ENCODE measurements at places on chromosomes 11 and 22.
A peak's percentile ranks its signal among the peaks of the same experiment; 100 is the strongest.

DNA sequence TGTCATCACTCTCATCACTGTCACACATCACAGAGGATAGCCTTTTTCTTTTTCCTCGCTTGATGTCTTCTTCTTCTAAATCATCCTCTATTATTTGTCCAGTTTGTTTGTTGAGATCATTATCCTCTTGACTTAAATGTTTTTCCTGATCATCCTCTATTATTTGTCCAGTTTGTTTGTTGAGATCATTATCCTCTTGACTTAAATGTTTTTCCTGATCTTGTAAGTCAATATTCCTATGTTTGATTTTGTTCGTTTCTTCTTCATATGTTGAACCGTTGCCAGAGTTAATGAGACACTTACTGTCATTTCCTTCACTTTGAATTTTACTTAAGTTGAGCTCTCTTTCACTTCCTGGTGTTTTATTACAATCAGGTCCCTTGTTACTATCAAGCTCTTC, 5.6 kb downstream of the CCDC82 start:
- no peak for DNase-seq
- H3K36me3 ChIP-seq: peaks cover 12% of the 10 kb centered on the region
- peaks cover 30% of the 10 kb centered on the region for H3K4me1 ChIP-seq
- H3K27ac ChIP-seq: peak overlapping the region; percentile 17

- no peaks in the 10 kb centered on the region for H3K27me3 ChIP-seq
- no peak overlapping the region for H3K27ac ChIP-seq
- no peaks in the 10 kb centered on the region for H3K4me1 ChIP-seq
- no peaks in the 10 kb centered on the region for H3K36me3 ChIP-seq
These were observed 81.3 kb upstream of the CADM1 start for GRCh38 chr11:115585361-115586024.

DNA sequence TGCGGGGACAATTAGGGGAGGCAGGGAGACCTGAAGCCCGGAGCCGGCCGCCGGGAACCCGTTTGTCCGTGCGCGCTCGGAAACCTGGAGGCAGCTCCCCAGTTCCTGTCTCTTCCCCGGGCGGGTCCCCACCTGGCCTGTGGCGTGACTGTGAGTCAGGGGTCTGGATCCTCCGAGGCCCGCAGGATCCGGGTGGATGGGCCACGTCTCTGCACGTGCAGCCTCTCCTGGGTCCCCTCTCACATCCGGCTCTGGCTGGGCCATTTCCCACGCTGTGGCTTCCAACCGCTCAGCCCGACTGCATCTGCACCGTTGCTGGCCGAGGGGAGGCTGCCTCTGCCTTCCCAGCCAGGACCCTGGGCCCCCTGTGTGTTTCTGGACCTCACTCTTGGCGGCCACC, 14.8 kb upstream of the H19 start:
- no peaks in the 10 kb centered on the region for H3K36me3 ChIP-seq
- no peaks in the 10 kb centered on the region for H3K4me1 ChIP-seq
- no peak overlapping the region for H3K27ac ChIP-seq
- no peaks in the 10 kb centered on the region for H3K27me3 ChIP-seq

DNA sequence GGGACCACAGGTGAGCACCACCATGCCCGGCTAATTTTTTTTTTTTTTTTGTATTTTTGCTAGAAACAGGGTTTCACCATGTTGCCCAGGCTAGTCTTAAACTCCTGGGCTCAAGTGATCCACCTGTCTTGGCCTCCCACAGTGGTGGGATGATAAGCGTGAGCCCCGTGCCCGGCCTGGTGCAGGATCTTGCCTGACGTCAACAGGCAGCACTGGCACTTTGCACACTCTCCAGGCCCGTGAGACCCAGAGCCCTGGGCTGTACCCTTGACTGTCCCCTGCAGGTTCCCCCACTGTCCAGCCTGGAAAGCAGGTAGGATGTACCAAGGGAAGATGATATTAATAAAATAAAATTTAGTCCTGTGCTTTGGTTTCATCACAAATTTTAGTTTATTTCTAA, 29.1 kb upstream of the PANX2 start:
- no peak overlapping the region for H3K4me3 ChIP-seq
- H3K36me3 ChIP-seq: no peaks in the 10 kb centered on the region
- DNase-seq: no peak
- peaks cover 2% of the 10 kb centered on the region for H3K4me1 ChIP-seq
- peaks cover 62% of the 10 kb centered on the region for H3K27me3 ChIP-seq
- no peak overlapping the region for H3K27ac ChIP-seq

GRCh38 chr11:36314434-36314767, 18.3 kb downstream of the PRR5L start:
- peaks cover 69% of the 10 kb centered on the region for H3K27me3 ChIP-seq
- DNase-seq: no peak
- no peak overlapping the region for H3K27ac ChIP-seq
- peaks cover 3% of the 10 kb centered on the region for H3K36me3 ChIP-seq
- H3K4me3 ChIP-seq: no peak overlapping the region

DNA sequence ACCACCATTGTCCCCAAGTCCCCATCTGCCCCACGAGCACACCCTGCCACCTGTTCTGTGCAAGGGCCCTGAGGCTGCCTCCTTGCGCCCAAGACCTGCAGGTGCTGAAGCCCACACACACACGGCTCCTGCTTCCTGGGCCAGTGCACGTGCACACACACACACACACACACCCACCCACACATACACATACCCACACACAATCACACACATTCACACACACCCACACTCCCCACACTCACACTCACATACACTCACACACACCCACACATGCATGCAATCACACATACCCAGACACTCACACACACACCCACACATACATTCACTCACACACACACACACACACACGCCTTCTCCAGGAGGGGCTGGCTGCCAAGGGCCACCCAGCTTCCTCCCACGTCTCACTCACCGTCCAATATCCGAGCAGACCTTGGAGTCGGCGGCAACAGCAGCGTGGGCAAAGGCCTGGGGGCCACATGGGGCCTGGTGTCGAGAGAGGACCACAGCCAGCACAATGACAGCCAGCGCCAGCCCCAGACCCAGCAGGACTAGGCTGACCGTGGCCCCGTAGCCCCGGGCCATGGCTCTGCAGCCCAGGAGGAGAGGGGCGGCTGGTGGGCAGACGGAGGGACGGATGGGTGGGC, 616 bp downstream of the GGT5 start:
- no peaks in the 10 kb centered on the region for H3K27me3 ChIP-seq
- H3K36me3 ChIP-seq: no peaks in the 10 kb centered on the region
- H3K4me1 ChIP-seq: peaks cover 28% of the 10 kb centered on the region

DNA sequence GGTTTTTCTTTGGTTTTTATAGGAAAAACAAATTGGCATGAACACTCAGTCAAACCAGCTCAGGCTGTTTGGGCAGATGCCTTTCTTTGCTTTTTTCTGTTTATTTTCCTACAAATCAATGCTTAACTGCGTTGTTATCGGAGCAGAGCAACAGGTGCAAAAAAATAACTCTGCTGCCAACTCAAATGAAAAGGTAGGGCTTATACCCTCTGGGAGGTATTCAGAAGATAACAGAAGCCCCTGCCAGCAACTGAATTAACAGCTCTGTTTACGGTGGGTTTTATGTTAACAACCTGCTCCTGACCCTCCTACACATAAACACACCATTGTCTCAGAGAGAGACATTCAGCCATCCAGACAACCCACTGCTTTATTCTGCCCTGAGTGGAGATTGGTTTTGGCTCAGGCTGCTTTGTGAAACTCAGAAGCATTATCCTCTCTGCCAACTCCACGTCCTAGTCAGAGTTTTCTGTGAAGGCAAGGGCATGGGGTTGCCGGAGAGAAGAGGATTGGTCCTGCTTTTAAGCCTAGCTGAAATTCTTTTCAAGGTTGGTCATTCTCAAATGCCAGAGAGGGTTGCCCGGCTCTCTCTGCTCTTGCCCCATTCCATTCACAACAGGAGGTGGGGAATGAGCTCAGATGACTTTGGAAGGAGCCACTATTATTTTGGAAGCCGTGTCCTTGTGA, 11.4 kb downstream of the EHF start:
- no peaks in the 10 kb centered on the region for H3K27me3 ChIP-seq
- peaks cover 9% of the 10 kb centered on the region for H3K4me1 ChIP-seq

DNA sequence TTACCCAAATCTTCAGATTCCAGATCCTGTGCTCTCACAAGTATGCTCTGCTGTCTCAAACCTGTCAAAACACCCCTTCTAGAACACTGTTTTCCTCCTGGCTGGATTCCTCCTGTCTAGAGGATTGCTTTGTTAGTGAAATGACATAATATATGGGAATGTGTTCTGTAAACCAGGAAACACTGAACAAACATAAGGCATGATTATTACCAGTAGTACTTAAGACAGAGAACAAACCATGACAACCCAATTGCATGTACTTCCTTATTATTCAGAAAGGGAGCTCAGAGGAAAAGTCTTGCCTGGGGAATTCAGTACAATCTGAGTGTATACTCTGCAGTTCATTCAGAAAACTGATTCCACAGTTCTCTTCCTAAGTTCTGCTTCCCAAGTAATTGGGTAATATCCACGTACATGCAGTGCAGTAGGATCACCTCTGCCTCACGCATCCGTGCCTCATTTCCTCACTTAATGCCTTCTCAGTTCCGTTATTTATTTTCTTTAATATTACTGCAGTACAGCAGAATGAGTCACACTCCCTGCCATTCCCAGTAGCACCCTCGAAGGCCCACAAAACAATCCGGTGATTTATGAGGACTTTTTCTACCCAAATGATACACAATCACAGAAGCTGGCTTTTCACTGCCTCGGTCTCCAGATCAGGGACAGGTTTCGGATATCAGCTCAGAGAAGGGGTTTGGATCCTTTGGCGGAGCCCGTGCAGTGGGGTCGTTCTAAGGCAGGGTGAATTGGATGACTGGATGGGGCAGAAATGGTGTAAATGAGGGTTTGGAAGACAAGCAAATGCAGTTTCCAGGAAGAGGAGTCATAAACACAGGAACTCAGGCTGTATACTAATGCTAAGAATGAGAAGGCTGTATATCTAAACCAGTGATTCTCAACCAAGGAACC, 896.9 kb downstream of the KCNA4 start:
- H3K27me3 ChIP-seq: no peaks in the 10 kb centered on the region
- DNase-seq: no peak

- peaks cover 27% of the 10 kb centered on the region for H3K27me3 ChIP-seq
- H3K27ac ChIP-seq: no peak overlapping the region
- peaks cover 2% of the 10 kb centered on the region for H3K36me3 ChIP-seq
- H3K4me3 ChIP-seq: no peak overlapping the region
- H3K4me1 ChIP-seq: no peaks in the 10 kb centered on the region
These were observed 65.8 kb upstream of the SEPTIN5 start for GRCh38 chr22:19648419-19648929.

- no peak overlapping the region for H3K27ac ChIP-seq
- no peaks in the 10 kb centered on the region for H3K36me3 ChIP-seq
- H3K4me1 ChIP-seq: no peaks in the 10 kb centered on the region
- no peak overlapping the region for H3K4me3 ChIP-seq
- no peaks in the 10 kb centered on the region for H3K27me3 ChIP-seq
These were observed 327.0 kb upstream of the CCDC90B start for GRCh38 chr11:83612891-83613766.

DNA sequence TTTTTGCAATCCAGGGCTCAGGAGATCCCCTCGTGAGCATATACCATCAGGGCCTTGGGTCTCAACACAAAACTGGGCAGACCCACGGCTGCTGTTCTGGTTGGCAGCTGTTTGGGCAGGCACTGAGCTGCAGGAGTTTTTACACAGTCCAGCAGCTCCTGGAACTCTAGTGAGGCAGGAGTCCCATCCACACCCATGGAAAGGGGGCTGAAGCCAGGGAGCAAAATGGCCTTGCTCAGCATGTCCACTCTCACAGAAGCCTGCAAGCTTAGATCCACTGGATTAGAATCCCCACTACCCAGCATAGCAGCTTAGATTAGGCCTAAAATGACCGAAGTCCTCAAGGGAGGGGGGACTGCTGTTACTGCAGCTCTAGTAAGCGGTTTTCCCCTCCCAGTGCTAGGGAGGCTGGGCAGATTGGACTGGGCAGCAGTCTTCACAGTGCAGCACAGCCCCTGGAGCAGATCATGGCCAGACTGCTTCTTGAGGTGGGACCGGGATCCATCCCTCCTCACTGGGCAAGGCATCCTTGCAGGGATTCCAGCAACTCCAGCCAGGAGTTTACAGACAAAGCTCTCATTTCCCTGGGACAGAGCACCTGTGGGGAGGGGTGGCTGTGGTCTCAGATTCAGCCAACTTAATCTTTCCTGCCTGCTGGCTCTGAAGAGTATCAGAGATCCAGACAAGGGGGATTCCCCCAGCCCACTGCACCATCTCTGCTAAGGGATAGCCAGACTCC, 36.4 kb upstream of the CARD16 start:
- peaks cover 9% of the 10 kb centered on the region for H3K27me3 ChIP-seq
- DNase-seq: no peak
- no peak overlapping the region for H3K27ac ChIP-seq
- H3K36me3 ChIP-seq: no peaks in the 10 kb centered on the region
- H3K4me1 ChIP-seq: peaks cover 12% of the 10 kb centered on the region

DNA sequence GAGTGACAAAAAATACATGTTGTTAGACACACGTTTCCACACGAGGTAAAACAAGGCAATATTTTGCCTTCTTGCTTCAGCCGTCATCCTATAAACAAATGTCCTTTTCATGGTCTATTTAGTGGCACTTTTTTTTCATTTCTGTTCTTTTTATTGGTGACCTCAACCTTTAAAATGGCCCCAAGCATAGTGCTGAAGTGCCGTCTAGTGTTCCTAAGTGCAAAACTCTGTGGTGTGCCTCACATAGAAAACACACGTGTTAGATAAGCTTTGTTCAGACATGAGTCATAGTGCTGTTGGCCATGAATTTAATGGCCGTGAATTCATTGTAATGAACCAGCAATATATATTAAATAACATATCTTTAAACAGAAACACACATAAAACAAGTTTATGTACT, 15.6 kb downstream of the OVCH2 start:
- no peak overlapping the region for H3K27ac ChIP-seq
- H3K4me1 ChIP-seq: peaks cover 4% of the 10 kb centered on the region
- peaks cover 8% of the 10 kb centered on the region for H3K36me3 ChIP-seq
- H3K27me3 ChIP-seq: peaks cover 77% of the 10 kb centered on the region
- no peak for DNase-seq

- no peak overlapping the region for H3K4me3 ChIP-seq
- H3K27me3 ChIP-seq: no peaks in the 10 kb centered on the region
- H3K4me1 ChIP-seq: peaks cover 31% of the 10 kb centered on the region
- peak overlapping the region; percentile 84 for H3K27ac ChIP-seq
- no peak for DNase-seq
These were observed 8.6 kb downstream of the PLA2G6 start for GRCh38 chr22:38172832-38173640.

- H3K4me3 ChIP-seq: peak overlapping the region; percentile 81
- H3K36me3 ChIP-seq: peaks cover 2% of the 10 kb centered on the region
- no peak for DNase-seq
- H3K27ac ChIP-seq: peak overlapping the region; percentile 97
- no peaks in the 10 kb centered on the region for H3K27me3 ChIP-seq
- peaks cover 62% of the 10 kb centered on the region for H3K4me1 ChIP-seq
These were observed 22.2 kb downstream of the PTPRJ start for GRCh38 chr11:48002561-48002960.

- no peak overlapping the region for H3K27ac ChIP-seq
- DNase-seq: no peak
- H3K4me1 ChIP-seq: no peaks in the 10 kb centered on the region
- no peaks in the 10 kb centered on the region for H3K27me3 ChIP-seq
- no peak overlapping the region for H3K4me3 ChIP-seq
These were observed 65.5 kb downstream of the ARHGAP42 start for GRCh38 chr11:100752371-100753171.

Measured in T-helper 17 cell (primary cell).